ENCODE measurements at places on chromosomes 3 and 15.

- no peak for DNase-seq
These were observed 311.1 kb upstream of the THBS1 start for GRCh38 chr15:39269821-39270220.

DNA sequence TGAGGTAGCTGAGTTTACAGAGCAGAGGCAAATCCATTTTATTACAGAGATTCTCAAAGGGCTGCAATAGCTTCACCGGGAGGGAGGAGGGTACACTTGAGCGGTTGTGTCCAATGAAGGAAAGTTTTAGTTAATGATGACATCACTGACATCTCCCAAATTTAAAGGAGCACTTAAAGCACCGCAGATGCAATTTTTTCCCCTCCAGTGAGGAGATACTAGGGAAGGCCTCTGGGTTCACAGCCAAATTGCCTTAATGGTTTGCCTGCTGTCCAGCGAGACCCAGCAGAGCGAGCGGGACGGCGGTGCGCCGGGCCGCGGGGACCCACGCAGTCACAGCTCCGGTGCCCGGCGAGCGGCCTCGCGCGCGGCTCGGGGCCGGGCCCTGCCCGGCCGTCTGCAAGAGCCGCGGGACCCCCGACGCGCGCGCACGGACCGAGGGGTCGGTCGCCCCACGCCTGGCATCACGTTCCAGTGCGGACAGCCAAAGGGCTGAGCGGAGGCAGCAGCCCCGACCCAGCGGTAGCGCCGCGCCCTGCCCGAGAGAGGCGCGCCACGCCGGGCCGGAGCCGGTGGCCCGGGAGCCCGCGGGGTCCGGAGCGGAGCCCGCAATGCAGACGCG is 160.5 kb upstream of the CHRNA7 start:
- no peak for DNase-seq

GRCh38 chr3:5465183-5465582 is 277.7 kb downstream of the EDEM1 start:
- DNase-seq: no peak

GRCh38 chr3:138461246-138461645 is 26.8 kb downstream of the ESYT3 start:
- no peak for DNase-seq

DNA sequence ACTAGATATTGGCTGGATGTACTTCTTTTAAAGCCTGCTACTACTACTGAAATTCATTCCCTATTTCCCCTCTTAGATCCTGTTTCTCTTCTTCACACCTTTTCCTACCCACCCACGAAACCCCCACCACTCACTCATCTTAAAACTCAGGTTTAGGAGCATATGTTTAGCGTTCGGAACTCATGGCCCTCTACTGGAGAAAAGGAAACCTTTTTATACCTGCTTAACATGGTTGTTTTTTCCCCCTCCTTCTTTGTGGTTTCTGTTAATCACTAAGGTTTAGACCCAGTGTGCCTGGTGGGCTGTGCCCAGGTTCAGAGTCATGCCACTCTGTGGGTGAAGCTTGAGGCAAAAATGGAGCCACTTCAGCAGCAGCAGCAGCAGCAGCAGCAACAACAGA is 2.6 kb downstream of the ARID3B start:
- DNase-seq: no peak

GRCh38 chr3:25381083-25381482 is 47.0 kb upstream of the RARB start:
- no peak for DNase-seq

DNA sequence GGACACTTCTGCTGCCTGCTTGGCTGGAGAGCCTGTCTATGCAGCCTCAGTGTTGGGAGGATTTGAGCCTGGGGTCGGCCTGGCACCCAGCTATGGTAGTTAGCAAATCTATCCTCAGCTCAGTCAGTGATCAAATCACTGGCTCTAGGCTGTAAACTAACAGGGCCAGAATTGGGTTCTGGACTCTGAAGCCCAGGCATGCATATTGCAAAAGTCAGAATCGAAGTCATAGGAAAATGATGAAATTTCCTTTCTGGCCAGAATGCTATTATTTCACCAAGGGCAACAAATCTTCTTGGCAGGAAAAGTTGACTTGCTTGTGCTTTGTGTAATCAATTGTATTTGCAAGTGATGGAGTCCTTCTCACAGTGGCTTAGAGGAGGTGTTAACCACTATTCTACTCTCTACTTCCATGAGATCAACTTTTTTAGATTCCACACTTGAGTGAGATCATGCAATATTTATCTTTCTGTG is 482.6 kb upstream of the TPRG1 start:
- DNase-seq: no peak

- no peak for DNase-seq
These were observed 163.8 kb upstream of the CDIN1 start for GRCh38 chr15:36415643-36416042.

GRCh38 chr3:14699643-14700042 is 24.7 kb downstream of the C3orf20 start:
- no peak for DNase-seq

GRCh38 chr3:98602078-98602678 is 8.8 kb upstream of the CPOX start:
- no peak for DNase-seq

GRCh38 chr3:53939813-53940212 is 48.2 kb upstream of the SELENOK start:
- no peak for DNase-seq

DNA sequence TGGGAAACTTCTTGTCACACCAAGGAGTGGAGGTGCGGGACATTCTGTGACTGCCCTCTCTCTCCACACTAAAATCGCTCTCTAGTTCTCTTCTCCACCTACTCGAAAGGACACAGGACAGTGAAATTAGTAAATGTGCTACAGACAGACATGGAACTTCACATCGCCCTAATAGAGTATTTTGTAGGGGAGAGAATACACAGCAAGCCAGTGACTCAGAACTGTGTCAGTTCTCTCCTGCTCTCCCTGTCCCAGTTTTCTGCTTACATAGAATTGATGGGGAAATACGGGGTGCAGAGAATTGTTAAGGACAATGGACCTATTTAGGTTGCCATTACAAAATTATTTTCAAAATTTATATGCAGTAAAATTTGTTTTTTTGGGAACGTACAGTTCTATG is 159.6 kb upstream of the GADL1 start:
- DNase-seq: no peak
